Hepatocyte (in vitro differentiated cells): ENCODE measurements at places on chromosomes 3 and 15. TPM values are rescaled to one million over a fixed set of nuclear protein-coding genes. Genes with fewer than 3 reads are reported as not detected.

The C2CD4A gene
- 0.12 and 0.13 TPM in 2 replicates for total RNA-seq

The THSD4 gene
- 7.0 and 8.0 TPM in 2 replicates for total RNA-seq

The BRK1 gene
- 105 and 112 TPM in 2 replicates for total RNA-seq

The SUSD5 gene
- total RNA-seq: 2.0 and 2.3 TPM in 2 replicates

The IL17RC gene
- total RNA-seq: 27.3 and 39.4 TPM in 2 replicates

The LYZL4 gene
- not detected in 2 replicates for total RNA-seq

- H3K36me3 ChIP-seq: no peaks in the 10 kb centered on the region
- H3K4me3 ChIP-seq: no peak overlapping the region
- no peaks in the 10 kb centered on the region for H3K27me3 ChIP-seq
- H3K4me1 ChIP-seq: no peaks in the 10 kb centered on the region
Observed at GRCh38 chr3:176055836-176056235, 1141.4 kb downstream of the TBL1XR1 start.

DNA sequence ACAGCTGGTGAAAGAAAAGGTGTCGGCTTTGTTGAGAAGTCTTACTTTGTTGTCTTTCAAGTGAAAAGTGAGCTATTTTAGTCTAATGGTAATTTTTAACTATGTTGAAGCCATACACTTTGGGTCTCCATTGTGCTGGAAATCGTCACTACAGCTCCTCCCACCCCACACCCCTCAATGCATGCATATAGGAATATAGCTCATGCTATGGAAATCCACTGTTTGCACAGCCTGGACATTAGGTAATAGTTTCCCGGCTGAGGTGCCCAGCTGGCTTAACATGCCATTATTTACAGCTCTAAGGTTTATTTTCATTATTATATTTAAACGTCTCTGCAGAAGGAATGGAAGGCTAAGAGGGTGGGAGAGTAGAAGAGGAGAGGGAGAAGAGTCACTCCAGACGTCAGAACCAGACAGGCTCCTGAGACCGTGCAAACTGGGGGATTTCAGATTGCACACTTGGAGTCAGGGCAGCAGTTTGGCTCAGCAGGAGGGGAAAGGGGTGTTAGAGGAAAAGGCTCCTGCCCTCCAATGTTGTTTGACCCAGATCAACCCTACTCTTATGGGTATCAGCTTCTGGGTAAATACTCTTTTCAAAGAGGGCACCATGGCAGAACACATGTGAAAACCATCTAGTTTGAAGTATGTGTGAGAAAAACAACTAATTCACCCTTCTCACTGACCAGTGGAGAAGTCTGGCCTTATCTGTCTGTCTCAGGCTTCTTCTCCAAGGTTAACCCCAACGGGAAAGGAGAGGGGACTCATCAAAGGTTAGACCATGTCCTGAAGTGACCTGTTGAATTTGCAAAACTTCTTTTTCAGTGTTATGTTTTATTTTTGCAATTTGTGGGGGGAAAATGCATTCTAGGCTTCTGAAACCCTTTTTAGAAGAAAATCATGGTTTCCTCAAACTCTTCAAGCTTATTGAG, 218.7 kb upstream of the CTDSPL start:
- no peak overlapping the region for H3K4me3 ChIP-seq
- no peak overlapping the region for H3K27ac ChIP-seq
- H3K27me3 ChIP-seq: no peaks in the 10 kb centered on the region
- no peak for DNase-seq

DNA sequence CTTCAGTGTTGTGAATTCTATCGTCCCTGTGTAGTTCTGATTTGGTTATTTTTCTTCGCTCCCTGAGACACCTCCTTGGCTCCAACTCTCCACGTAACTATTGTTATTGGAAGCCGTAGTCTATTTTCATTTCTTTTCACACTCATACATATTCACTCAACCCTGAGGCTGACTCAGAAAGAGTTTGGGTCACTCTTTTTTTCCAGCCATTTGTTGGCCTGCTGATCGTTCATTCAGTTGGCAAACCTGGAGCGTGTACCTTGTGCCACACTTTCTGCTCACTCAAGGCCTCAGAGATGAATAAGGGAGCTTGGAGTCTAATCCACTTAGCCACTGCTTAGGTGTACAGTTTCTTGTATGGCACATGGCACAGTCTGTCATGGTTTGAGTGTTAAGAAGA, 22.4 kb downstream of the GYG1 start:
- H3K4me1 ChIP-seq: no peaks in the 10 kb centered on the region
- H3K4me3 ChIP-seq: no peak overlapping the region
- H3K27ac ChIP-seq: no peak overlapping the region
- no peak for DNase-seq

GRCh38 chr3:53566461-53567145, 72.2 kb downstream of the CACNA1D start:
- peaks cover 4% of the 10 kb centered on the region for H3K4me1 ChIP-seq
- no peak overlapping the region for H3K4me3 ChIP-seq
- DNase-seq: no peak
- H3K27me3 ChIP-seq: no peaks in the 10 kb centered on the region
- H3K36me3 ChIP-seq: no peaks in the 10 kb centered on the region
- H3K27ac ChIP-seq: no peak overlapping the region

DNA sequence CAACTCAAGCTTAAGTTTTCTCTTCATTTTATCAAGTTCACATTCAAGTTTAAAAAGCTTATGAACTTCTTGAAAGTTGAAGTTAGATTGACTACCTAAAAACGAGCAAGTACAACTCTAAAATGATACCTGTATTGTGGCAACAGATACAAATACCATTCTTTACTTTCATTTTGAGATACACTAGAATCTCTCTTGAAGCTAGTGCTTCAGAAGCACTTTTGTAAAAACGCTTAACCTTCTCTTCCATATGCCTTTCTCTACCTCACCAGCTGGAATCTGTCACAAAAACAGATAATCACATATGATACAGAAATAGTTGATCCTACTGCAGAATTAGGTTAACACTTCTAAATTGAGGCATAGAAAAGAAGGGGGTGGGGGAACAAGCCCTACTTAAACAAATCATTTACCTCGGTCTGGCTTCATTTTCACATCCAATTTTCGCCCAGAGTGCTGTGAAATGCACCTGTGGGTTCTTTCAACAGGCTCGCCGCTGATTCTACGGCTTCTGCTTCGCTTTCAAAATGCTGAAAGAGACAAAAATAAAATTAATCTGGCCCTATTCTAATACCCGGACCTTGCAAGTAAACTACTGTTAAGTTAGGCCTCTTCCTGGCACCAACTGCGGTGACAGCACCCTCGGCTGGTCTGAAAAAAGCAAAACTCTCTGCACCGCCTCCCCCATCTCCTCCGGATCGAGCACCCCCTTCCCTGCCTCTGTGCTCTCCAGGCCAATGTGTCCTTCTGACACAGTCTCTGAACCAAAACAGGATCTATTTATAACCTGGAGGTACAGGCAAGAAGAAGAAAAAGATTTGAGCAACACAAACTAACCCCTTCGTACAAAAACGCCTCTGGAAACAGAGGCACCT, 1.4 kb downstream of the ATOSA start:
- H3K4me3 ChIP-seq: peak overlapping the region; percentile 85
- peaks cover 9% of the 10 kb centered on the region for H3K36me3 ChIP-seq
- DNase-seq: peak; percentile 75
- peaks cover 16% of the 10 kb centered on the region for H3K4me1 ChIP-seq
- H3K27me3 ChIP-seq: no peaks in the 10 kb centered on the region
- H3K27ac ChIP-seq: peak overlapping the region; percentile 96

GRCh38 chr3:129440618-129441190, 680 bp downstream of the IFT122 start:
- H3K4me3 ChIP-seq: peak overlapping the region; percentile 26
- no peaks in the 10 kb centered on the region for H3K27me3 ChIP-seq
- no peak for DNase-seq
- peak overlapping the region; percentile 78 for H3K27ac ChIP-seq
- peaks cover 13% of the 10 kb centered on the region for H3K4me1 ChIP-seq

DNA sequence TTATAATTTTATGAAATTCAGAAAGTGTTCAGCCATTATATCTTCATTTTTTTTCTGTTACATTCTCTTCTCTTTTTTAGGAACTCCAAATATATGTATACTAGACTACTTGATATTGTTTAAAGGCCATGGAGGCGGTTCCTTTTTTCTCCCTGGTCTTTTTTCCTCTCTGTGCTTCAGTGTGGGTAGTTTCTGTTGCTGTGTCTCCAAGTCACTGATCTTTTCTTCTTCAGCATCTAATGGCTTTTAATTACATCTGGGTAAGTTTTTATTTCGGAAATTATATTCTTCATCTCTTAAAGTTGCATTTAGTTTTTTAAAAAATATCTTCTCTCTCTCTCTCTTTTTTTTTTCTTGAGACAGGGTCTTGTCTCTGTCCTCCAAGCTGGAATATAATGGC, 8.9 kb downstream of the PIGX start:
- no peaks in the 10 kb centered on the region for H3K27me3 ChIP-seq
- no peaks in the 10 kb centered on the region for H3K36me3 ChIP-seq
- H3K4me1 ChIP-seq: no peaks in the 10 kb centered on the region
- no peak overlapping the region for H3K4me3 ChIP-seq
- no peak for DNase-seq

DNA sequence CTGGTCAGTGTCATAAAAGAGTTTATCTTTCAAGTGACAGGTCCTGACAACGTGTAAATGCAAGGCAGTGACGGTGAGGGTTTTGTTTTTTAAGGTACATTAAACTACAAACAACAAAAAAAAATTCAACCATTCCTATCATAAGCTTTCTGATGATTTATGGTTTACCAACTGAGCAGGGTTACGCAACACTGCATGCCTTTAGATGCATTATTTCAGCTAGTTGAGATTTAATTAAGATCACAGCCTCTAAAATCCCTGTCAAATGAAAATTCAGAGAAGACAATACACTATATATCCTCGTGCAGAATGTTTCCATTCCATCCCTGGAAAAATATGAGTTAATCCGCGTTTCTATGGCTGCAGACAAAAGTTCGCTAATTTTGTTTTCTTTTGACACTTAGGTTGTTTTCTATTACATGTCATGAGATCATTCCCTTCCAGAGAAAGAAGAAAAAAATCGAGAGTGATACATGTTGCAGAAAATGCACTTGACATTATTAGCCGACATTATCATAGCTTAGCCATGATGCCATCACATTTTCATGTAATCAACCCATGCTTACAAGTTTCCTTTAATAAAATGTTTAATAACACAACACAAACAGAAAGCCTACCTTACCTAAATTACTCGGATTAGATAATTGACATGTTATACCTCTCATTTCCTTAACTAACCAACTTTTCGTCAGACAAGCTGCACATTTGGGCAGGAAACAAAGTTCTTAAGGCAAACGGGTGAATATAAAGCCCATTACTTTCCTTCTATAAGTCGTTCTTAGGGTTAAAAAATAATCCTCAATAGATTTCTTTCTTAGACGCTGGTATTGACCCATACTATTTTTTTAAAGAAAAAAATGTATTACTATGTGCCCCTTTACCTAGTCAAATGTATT, 521.2 kb downstream of the FOXP1 start:
- H3K27me3 ChIP-seq: no peaks in the 10 kb centered on the region
- no peaks in the 10 kb centered on the region for H3K36me3 ChIP-seq
- DNase-seq: no peak

DNA sequence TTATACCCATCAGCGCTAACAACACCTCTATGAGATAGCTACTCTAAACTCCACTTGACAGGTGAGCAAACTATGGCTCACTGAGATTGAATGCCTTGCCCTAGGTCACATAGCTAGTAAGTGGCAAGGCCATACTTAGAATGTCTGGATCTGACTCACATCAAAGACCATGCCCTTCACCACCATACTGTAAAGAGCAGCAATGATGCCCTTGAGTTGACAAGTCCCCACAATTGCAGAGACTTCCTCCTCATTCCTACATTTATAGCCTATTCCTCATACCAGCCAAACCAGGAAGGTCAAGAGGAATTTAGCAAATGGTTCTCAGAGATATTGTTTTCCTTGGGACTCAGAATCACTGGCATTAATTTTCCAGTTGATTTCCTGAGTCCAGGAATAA, 157.8 kb upstream of the SNTN start:
- no peaks in the 10 kb centered on the region for H3K27me3 ChIP-seq
- H3K27ac ChIP-seq: no peak overlapping the region
- H3K36me3 ChIP-seq: no peaks in the 10 kb centered on the region
- H3K4me1 ChIP-seq: peaks cover under 1% of the 10 kb centered on the region

GRCh38 chr3:160448845-160449635, 546 bp downstream of the TRIM59 start:
- peaks cover 4% of the 10 kb centered on the region for H3K4me1 ChIP-seq
- no peaks in the 10 kb centered on the region for H3K36me3 ChIP-seq
- peak overlapping the region; percentile 82 for H3K27ac ChIP-seq

DNA sequence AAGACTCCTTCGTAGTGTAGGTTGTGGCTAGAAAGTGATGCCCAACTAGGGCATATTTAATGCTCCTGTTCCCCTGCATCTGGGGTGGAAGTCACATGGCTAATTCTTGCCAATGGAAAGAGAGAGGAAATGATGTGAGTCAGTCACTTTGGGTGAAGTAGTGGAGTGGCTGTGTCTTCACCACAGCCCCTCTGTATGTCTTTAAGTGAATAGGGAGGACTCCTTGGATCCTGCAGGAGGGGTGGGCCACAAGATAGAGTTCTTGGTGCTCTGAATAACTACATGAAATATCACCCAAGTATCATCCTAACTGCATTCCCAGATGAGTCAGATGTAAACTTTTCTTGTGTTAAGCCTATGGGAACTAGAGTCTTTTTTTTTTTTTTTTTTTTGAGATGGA, 17.8 kb upstream of the MB21D2 start:
- H3K36me3 ChIP-seq: no peaks in the 10 kb centered on the region
- H3K27me3 ChIP-seq: no peaks in the 10 kb centered on the region
- H3K4me3 ChIP-seq: no peak overlapping the region
- no peak for DNase-seq
- H3K4me1 ChIP-seq: no peaks in the 10 kb centered on the region
- no peak overlapping the region for H3K27ac ChIP-seq

DNA sequence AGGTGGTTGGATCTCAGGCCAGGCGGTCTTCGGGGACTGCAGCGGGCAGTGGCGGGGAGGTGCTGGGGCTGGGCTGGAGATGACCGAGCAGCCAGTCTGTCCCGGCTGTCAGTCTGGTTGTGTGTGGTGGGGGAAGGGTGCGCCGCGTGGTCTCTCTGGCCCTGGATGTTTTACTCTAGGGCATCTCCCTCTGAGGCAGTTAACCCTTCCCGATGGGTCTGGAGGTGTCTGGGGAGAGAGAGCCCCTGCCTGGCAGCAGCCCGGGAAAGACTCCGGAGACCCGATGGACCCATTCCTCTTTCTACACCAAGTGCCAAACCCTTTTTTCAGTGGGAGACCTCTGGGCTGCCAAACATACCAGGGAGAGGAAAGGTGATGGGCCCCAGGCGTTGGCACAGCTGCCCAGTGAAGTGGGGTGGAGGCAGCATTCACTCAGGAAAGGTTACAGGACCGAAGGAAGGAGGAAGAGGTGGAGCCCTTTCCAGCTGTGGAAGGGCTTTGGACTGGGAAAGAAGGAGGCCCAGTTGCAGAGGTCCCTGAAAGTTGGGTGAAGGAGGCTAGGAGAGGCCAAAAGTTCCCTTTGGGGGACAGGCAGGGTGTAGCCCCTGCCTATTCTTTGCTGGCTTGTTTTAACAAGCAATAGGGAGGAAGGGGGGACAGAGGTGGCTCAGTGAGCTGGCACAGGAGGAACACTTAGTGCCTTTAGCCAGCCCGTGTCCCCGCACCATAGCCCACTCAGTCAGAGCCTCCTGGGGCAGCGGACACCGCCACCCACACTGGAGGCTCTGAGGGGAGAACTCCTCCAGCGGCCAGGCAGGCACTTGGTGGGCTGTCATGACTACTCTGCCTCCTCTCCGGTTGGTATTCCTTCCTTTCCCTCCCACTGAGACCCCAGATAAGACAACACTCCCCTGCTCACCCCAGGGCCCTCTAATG, 2.7 kb upstream of the BAHD1 start:
- no peak overlapping the region for H3K27ac ChIP-seq
- H3K4me3 ChIP-seq: no peak overlapping the region
- H3K27me3 ChIP-seq: peaks cover 47% of the 10 kb centered on the region
- H3K36me3 ChIP-seq: no peaks in the 10 kb centered on the region
- no peak for DNase-seq
